ENCODE measurements at places on chromosomes 2 and 18.

DNA sequence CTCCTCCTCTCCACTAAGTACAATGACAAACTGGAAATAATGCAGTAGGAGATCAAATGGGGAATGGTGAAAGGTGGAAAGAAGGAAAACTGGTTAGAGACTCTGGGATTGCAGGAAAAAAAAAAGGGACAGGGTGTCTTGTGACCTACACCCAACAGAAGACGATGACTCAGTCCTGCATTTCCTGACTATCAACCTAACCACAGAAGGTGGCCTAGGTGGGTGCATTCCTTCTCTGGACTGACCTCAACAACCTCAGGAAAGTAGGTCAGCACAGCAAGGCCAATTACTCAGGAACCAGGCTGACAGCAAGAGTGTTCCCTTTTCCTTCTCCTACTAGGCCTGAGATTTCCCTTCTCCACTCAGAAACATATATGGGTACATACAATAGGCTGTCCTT, 1386.4 kb upstream of the ZEB2 start:
- DNase-seq, result no peak

DNA sequence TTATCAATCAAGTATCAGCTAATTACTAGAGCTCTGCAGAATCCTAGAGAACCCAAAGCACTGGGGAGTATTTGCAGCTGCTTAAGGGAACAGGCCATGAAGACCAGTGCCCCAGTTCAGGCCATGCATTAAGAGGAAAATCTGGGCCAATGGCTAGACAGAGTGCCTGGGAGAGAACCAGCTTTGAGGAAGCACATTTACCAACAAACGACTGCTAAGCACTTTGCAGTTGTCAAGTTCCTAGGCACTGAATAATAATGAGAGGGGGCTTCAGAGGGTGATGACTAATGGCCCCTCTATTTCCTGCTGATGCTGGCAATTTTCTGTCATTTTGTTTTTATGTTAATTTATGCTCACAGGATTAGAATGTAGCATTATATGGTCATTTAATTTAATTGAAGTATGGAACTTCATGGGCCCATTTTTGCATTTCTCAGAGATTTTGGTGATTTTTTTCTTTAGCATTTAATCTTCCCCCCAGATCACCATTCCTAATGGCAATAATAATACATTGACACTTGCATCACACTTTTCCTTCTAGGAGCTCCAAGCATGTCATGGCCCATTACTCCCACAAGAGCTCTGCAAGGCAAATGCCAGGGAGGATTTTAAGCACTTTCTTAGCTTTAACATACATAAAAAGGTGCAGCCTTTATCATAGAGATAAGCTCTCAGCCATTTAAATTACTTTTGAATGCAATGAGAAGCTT, 147.7 kb upstream of the SPATS2L start:
- DNase-seq, result no peak

DNA sequence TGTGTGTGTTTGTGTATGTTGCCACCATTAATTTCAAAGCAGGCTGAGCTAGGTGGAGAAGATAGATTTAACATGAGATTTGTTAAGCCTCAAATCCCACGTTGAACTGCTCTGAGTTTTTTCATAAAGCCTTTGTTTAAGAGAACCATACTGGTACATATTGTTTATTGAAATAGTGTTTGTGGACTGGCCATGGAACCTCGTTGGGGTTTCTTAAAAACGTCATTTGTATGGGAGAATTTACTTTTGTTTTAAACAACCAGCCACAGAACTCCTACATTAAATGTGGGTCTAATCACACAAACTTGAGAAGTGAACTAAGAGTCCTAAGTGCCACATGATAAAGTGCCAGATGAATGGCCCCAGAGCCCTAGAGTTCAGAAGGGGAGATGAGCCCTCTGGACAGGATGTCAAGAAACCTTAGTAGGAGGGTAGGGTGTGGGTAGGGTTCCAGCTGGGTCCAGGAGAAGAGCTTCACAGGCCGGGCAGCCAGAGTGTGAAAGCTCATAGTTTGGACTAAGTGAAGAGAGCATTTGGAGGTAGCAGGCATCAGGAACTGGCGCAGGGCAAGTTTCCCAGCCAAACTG, 120.6 kb upstream of the EML6 start:
- no peak for DNase-seq

DNA sequence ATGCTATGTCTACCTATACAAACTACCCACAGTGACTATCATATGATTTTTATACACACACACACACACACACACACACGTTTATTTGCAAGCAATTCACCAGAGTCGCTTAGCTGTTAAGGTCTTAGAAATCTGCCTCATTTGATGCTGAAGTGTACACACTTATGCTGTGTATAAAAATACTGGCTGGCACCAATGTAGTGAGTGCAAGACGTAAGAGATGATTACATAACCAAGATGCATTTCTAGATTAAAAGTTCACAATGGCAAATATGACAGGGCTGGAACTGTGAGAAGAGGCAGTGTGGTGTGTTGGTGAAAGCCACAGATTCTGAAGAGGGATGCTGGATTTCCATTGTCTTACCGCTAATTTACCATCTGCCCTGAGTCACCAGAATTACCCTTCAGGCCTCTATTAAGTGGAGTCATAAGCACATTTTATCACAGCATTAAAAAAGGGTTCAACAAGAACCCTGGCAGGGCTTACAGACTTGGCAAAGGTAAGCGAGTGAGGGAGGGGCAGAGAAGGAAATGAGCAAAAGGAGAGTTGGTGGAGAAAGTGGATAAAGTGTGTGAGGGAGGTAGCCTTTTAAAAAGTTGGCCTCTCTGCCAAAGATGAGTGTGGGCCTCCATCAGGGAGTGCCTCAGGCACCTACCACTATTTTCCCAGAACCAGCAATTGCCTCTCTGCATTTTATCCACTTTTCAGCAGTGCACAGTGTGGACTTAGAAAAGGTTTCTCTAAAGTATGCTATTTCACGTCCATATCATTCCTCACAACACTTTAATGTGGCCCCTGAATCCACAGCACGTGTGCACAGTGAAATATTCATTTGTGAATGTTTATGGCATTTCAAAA, 21.5 kb downstream of the MEIS1 start:
- no peak for DNase-seq

DNA sequence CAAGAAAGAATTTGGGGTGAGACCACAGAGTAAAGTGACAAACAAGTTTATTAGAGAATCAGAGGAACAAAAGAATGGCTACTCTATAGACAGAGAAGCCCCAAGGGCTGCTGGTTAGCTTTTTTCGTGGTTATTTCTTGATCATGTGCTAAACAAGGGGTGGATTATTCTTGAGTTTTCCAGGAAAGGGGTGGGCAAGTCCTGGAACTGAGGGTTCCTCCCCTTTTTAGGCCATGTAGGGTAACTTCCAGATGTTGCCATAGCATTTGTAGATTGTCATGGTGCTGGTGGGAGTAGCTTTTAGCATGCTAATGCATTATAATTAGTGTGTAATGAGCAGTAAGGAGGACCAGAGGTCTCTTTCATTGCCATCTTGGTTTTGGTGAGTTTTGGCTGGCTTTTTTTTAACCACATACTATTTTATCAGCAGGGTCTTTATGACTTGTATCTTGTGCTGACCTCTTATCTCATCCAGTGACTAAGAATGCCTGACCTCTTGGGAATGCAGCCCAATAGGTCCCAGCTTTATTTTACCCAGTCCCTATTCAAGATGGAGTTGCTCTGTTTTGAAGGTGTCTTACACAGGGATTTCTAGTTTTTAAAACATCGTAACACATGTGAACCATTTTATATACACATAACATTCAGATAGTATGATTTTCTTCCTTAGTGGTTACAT, 77.8 kb downstream of the MYO1B start:
- no peak for DNase-seq

- no peak for DNase-seq
Measured at GRCh38 chr18:25646971-25647370, 295.0 kb upstream of the ZNF521 start.

GRCh38 chr2:48736251-48736650, 19.3 kb downstream of the LHCGR start:
- no peak for DNase-seq

GRCh38 chr2:1990724-1991123, 246.4 kb upstream of the PXDN start:
- peak; percentile 85 for DNase-seq

- no peak for DNase-seq
Measured at GRCh38 chr18:44474067-44474411, 206.6 kb upstream of the SETBP1 start.

- no peak for DNase-seq
Measured at GRCh38 chr2:132279344-132279743, 117.6 kb upstream of the ANKRD30BL start.

GRCh38 chr2:206158563-206159345, 490 bp downstream of the NDUFS1 start:
- no peak for DNase-seq

DNA sequence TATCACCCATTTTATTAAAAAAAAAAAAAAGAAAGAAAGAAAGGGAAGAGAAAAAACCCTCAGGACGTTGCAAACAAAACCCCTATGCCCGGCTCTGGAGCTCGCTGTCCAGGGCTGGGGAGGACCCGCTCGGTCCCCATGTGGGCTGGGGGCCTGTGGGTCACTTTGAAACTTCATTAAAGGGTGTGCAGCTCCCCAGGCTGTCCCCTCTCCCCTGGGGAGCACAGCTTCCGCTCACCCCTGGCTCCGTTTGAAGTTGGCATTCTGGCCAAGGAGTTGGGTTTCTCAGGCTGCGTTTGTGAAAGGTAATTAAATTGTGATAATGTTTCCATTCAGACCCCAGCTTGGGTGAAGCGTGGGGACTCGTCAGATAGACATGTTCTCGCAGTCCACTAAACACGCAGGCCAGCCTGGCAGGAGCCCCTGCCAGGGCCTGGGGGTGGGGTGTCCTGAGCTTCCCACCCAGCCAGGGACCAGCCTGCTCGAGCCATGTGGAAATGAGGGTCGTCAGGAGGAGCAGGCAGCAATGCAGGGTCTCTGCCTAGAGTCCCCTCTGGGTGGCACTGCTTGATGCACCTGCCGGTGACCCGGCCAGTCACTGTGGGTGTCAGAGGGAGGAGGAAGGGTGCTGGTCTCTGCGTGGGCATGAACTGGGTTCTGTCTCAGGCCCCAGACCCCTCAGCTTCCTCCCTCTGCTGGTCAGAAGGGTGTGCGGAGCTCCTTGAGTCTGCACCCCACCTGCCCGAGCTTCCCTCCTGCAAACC, 166.2 kb downstream of the INHBB start:
- DNase-seq, result no peak

- DNase-seq, result peak; percentile 12
Measured at GRCh38 chr2:241940329-241940728, 70.8 kb downstream of the RTP5 start.

DNA sequence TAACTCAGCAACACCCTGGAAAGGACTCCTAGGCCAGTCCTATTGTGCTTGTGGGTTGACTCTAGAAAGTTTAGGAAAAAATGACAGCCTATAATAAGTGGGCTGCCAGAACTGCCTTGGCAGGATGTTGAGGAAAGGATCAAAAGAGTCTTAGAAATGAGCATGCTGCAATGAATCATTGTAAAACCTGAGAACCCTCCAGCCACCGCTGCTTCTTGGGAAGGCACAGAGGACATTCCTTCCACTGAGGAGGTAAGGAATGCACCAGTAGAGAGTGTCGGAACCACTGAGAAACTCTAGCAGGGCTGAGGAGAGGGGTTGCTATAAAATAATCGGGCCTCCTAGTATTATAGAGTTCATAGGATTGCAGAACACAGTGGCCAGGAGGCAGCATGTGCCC, 146.7 kb upstream of the SMIM21 start:
- no peak for DNase-seq

GRCh38 chr2:169828141-169828811, 1.0 kb downstream of the UBR3 start:
- peak; percentile 48 for DNase-seq

DNA sequence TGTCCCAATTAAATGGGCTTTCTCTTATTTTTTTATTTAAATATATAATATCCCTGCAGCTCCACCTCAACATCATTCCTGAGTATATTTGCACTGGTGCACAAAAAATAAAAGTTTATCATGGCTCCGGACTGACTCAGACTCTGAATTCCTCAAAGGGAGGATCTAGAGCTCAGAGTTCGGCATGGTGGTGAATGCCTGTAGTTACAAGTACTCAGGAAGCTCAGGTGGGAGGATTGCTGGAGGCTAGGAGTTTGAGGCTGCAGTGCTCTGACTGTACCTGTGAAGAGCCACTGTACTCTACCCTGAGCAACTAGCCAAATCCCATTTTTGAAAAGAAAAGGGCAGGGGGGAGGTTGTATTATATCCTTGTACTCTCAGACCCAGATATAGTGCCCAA, 52.8 kb upstream of the NRXN1 start:
- no peak for DNase-seq

GRCh38 chr2:55860832-55861231, 62.8 kb downstream of the EFEMP1 start:
- no peak for DNase-seq

DNA sequence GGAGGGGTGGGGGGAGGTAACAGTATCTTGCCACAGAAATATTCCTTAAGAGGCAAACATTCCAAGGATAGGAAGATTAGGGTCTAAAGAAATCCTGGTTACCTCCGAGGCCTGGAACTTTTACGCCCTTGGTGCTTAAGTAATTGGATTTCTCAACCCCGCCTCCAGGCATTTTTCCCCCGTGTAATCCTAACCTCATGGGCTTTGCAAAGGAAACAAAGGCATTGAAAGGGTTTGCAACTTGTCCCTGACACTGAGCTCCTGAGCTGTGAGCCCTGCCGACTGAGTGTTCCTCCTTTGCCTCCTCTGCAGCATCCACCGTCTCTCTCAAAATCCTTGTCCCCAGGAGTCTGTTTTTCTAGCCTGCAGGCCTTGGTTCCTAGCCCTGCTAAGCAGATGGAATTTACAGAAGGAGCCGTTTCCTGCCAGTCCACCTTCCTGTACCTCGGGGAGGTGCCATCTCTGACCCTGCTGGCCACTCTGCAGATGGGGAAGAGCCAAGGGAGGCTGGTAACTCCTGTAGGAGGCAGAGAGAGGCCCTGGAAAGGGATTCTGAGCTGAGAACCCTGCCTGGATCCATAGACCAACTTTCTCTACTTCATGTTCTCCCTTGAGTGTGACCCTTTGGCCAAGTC, 24.2 kb downstream of the TET3 start:
- peak; percentile 68 for DNase-seq
